ENCODE measurements at places on chromosomes 5 and 9. TPM values are rescaled to one million over a fixed set of nuclear protein-coding genes. Genes with fewer than 3 reads are reported as not detected.

PAEP gene
- total RNA-seq: 0.75 TPM

TMEM215 gene
- not detected for total RNA-seq

DNA sequence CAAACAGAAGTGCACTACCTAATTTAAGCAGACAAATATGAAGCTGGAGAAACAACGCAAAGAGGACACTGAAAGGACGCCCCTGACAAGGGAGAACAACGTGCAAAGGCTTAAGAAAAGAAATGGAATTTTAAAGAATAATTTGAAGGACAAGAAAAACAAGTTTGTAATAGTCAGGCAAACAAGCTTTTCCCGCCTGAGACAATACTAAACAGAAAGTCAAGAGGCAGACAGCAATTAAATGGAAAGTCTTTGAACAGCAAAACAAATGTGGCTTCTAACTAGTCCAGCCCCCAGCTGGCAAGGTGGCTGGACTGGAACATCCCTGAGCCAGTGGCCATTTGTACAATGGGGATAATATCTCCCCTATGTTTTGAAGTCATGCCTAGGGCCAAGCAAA is 63.3 kb downstream of the SIL1 start:
- no peaks in the 10 kb centered on the region for H3K36me3 ChIP-seq
- H3K27ac ChIP-seq: no peak overlapping the region
- H3K4me3 ChIP-seq: no peak overlapping the region
- H3K27me3 ChIP-seq: no peaks in the 10 kb centered on the region
- peaks cover 20% of the 10 kb centered on the region for H3K4me1 ChIP-seq

CLIC3 gene
- 0.34 TPM for total RNA-seq

DNA sequence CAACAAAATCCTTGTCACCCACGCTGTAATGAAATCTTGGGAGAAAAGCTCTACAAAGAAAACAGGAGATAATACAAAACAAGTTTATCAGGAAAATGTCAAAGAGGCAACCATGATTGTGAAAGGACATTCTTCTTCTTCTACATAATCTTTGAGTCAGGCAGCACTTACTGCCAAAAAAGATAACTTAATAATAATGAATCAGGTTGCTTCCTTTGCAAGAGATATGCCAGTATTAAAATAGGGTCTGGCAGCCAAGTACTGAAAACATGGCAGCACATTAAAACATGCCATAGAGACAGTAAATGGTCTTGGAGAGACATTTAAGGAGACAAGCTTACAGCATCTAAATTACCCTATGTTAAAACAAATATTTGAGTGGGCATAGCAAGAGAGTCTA is 1573.4 kb downstream of the EFNA5 start:
- H3K36me3 ChIP-seq: no peaks in the 10 kb centered on the region
- no peak for DNase-seq
- H3K27ac ChIP-seq: no peak overlapping the region

C1QTNF2 gene
- not detected for total RNA-seq

GRCh38 chr5:80156156-80156555 is 99.7 kb downstream of the SERINC5 start:
- DNase-seq: peak; percentile 40
- no peak overlapping the region for H3K27ac ChIP-seq
- no peaks in the 10 kb centered on the region for H3K27me3 ChIP-seq
- H3K4me1 ChIP-seq: peaks cover 51% of the 10 kb centered on the region
- peaks cover 8% of the 10 kb centered on the region for H3K36me3 ChIP-seq
- no peak overlapping the region for H3K4me3 ChIP-seq

NEURL1B gene
- total RNA-seq: 0.11 TPM

DBH gene
- total RNA-seq: not detected

PTPRD gene
- not detected for total RNA-seq

- H3K27ac ChIP-seq: no peak overlapping the region
- H3K4me3 ChIP-seq: no peak overlapping the region
- DNase-seq: no peak
- no peaks in the 10 kb centered on the region for H3K4me1 ChIP-seq
Measured at GRCh38 chr5:122880749-122881148, 35.3 kb downstream of the SNX24 start.

GRCh38 chr5:61467766-61468482 is 135.9 kb downstream of the ZSWIM6 start:
- no peaks in the 10 kb centered on the region for H3K36me3 ChIP-seq
- no peak for DNase-seq
- no peak overlapping the region for H3K4me3 ChIP-seq
- H3K4me1 ChIP-seq: peaks cover 18% of the 10 kb centered on the region
- H3K27ac ChIP-seq: no peak overlapping the region
- H3K27me3 ChIP-seq: no peaks in the 10 kb centered on the region

- H3K27ac ChIP-seq: no peak overlapping the region
- no peak overlapping the region for H3K4me3 ChIP-seq
- no peak for DNase-seq
- no peaks in the 10 kb centered on the region for H3K4me1 ChIP-seq
- no peaks in the 10 kb centered on the region for H3K27me3 ChIP-seq
Measured at GRCh38 chr9:128286440-128286839, 10.4 kb downstream of the SWI5 start.

DNA sequence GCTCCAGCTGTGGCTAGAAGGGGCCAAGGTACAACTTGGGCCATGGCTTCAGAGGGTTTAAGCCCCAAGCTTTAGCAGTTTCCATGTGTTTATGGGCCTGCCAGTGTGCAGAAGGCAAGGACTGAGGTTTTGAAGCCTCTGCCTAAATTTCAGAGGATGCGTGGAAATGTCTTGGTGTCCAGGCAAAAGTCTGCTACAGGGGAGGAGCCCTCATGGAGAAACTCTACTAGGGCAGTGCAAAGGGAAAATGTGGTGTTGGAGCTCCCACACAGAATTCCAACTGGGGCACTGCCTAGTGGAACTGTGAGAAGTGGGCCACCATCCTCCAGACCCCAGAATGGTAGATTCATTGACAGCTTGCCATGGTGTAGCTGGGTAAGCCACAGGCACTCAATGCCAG is 527.2 kb upstream of the RORB start:
- H3K36me3 ChIP-seq: no peaks in the 10 kb centered on the region
- H3K4me3 ChIP-seq: no peak overlapping the region
- no peak for DNase-seq
- no peak overlapping the region for H3K27ac ChIP-seq

- H3K4me3 ChIP-seq: no peak overlapping the region
- no peak overlapping the region for H3K27ac ChIP-seq
- no peaks in the 10 kb centered on the region for H3K36me3 ChIP-seq
- peaks cover 2% of the 10 kb centered on the region for H3K27me3 ChIP-seq
- H3K4me1 ChIP-seq: peaks cover 11% of the 10 kb centered on the region
Measured at GRCh38 chr5:170633235-170634081, 129.6 kb downstream of the KCNIP1 start.

DNA sequence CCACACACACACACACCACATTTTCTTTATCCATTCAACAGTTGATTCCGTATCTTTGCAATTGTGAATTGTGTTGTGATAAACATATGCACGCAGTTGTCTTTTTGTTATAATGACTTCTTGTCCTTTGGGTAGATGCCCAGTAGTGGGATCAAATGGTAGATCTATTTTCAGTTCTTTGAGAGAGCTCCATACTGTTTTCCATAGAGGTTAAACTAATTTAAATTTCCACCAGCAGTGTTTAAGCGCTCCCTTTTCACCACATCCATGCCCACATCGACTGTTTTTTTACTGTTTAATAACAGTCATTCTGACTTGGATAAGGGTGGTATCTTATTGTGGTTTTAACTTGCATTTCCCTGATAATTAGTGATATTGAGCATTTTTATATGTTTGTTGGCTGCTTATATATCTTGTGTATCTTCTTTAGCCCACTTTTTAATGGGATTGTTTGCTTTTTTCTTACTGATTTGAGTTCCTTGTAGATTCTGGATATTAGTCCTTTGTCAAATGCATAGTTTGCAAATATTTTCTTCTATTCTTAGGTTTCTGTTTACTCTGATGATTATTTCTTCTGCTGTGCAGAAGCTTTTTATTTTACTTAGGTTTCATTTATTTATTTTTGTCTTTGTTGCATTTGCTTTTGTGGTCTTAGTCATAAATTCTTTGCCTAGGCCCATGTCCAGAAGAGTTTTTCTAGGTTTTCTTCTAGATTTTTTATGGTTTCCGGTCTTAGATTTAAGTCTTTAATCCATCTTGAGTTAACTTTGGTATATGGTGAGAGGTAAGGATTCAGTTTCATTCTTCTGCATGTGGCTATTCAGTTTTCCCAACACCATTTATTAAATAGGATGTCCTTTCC is 82.4 kb downstream of the SH3RF2 start:
- no peak overlapping the region for H3K27ac ChIP-seq
- H3K36me3 ChIP-seq: peaks cover 4% of the 10 kb centered on the region
- H3K4me3 ChIP-seq: no peak overlapping the region
- no peak for DNase-seq

TXNDC8 gene
- not detected for total RNA-seq

DNA sequence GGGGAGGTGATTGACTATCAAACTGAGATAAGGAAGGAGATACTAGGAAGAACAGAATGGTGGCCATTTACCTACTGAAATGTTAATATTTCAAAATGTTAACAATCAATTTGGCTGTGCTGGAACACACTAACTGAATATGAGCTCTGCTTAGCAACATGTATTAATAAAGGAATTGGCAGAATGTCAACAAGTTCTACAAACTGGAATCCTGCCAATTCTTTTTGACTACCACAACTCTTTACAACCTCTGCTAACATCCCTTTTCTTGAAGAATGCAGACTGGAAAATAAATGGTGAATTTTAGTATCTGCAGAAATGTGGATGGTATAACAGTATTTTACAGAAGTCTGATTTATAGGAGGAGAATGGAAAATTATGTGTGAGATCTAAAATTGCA is 446.4 kb downstream of the ISL1 start:
- H3K4me3 ChIP-seq: no peak overlapping the region
- no peak overlapping the region for H3K27ac ChIP-seq
- no peak for DNase-seq
- no peaks in the 10 kb centered on the region for H3K4me1 ChIP-seq

DNA sequence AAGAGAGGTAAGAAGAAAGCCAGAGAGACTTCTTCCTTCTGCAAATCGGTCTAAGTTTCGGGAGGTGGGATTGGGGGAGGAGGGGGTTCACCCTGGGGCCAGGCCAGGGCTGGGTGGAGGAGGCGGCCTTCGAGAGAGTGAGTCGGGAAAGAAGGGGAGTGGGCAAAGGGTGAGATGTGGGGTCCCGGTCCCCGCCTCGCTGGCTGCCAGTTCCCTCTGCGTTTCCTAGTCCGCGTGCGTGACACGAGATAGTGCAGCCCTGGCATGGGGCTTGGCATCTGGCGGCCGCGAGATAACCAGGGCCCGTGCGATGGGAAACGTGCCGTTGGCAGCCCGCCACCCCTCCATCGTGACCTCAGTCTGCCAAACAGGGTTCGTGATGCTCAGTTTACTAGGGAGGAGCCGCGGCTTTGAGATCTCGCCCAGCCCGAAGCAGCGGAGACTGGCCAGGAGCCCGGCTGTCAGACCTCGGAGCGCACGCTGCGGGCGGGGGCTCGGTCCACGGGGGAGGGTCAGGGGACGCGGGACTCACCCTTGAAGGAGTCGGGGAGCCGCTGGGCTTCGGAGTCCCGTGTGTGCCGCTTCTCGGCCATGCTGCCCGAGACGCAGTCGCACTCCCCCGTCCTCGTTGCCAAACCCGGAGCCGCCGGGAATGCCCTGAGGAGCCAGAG is at the start of gene STOM:
Gene STOM (minus strand): TSS at position 656 of the 671 bp plus-strand sequence. CDS start 63 bp downstream, at position 593.
- no peaks in the 10 kb centered on the region for H3K27me3 ChIP-seq
- H3K4me3 ChIP-seq: peak within 1 kb of the TSS; percentile 88
- H3K36me3 ChIP-seq: no peaks in the 10 kb centered on the region
- H3K4me1 ChIP-seq: peaks cover 89% of the 10 kb centered on the region
- H3K27ac ChIP-seq: peak within 1 kb of the TSS; percentile 84
- DNase-seq: peak; percentile 27

- H3K27ac ChIP-seq: no peak overlapping the region
- H3K4me1 ChIP-seq: peaks cover 82% of the 10 kb centered on the region
- no peaks in the 10 kb centered on the region for H3K36me3 ChIP-seq
- H3K27me3 ChIP-seq: no peaks in the 10 kb centered on the region
- H3K4me3 ChIP-seq: no peak overlapping the region
- no peak for DNase-seq
Measured at GRCh38 chr5:139299486-139299885, 5.9 kb downstream of the MATR3 start.

DNA sequence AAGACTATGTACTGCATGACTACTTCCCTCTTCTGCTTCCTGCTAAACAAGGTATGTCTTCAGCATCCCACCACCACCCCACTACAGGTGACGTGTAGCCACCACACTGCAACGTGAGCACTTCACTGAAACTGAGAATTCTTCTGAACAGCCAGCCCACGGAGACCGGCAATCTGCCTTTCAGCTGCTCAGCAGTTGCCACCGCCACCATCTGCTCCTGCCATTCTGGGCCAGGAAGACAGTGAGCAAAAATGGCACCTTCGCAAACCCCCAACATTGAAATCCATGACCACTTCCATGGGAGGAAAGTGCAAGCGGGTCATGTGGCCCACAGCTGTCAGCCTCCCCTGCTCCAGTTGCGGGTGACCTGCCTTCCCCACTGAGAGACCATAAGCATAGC is 443.4 kb upstream of the ST8SIA4 start:
- H3K27me3 ChIP-seq: no peaks in the 10 kb centered on the region
- H3K36me3 ChIP-seq: no peaks in the 10 kb centered on the region
- no peak overlapping the region for H3K4me3 ChIP-seq
- H3K4me1 ChIP-seq: no peaks in the 10 kb centered on the region
- DNase-seq: no peak

- peak; percentile 24 for DNase-seq
- H3K4me1 ChIP-seq: peaks cover 55% of the 10 kb centered on the region
- no peaks in the 10 kb centered on the region for H3K36me3 ChIP-seq
- no peak overlapping the region for H3K4me3 ChIP-seq
- no peak overlapping the region for H3K27ac ChIP-seq
Measured at GRCh38 chr5:35198075-35198474, 32.2 kb downstream of the PRLR start.

DNA sequence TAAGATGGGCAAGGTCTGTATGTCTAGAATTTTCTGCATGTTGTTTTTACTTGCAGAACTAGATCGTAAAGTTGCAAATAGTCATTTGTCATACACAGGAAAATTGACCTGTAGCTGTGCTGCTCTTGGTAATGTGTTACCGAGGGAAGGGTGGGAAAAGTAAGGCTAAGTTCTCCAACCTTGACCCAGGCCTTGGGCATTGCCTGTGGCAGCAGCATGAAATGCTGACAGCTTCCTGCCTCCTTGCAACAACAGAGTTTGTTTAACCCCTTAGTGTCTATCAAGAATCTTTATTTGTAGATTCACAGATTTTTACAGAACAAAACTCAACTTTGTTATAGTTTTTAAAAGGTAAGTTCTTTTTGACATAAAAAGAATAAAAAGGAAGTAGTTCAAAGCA is 48.3 kb downstream of the ERCC6L2 start:
- peaks cover 39% of the 10 kb centered on the region for H3K36me3 ChIP-seq
- DNase-seq: peak; percentile 65
- H3K27me3 ChIP-seq: no peaks in the 10 kb centered on the region

DNA sequence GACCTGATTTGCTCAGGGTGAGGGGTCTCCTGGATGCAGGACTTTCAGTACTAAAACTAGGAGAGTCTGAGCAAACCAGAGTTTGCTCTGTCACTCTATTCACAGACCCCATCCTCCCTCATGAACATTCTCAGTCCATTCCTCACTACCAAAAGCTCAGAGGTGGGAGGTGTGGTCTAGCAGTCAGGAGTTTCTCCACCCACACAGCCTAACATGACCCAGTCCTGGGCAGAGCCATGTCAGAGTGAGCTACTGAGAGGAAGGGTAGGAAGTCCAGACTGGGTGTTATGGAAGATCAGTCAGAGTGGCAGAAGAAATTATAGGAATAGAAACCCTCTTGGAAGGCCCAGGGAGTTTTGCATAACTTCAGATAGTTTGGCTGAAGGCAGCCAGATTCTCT is 113.3 kb upstream of the GRAMD2B start:
- no peaks in the 10 kb centered on the region for H3K4me1 ChIP-seq
- no peak overlapping the region for H3K4me3 ChIP-seq
- no peaks in the 10 kb centered on the region for H3K36me3 ChIP-seq
- H3K27ac ChIP-seq: no peak overlapping the region
- no peak for DNase-seq
- no peaks in the 10 kb centered on the region for H3K27me3 ChIP-seq

OLFM1 gene
- total RNA-seq: not detected
